ENCODE measurements at places on chromosomes 12 and 14.

- no peak for DNase-seq
Observed at GRCh38 chr14:77557391-77557790, 58.8 kb upstream of the ISM2 start.

- DNase-seq = no peak
Observed at GRCh38 chr12:42612231-42612613, 22.7 kb upstream of the PRICKLE1 start.

GRCh38 chr12:131635491-131636122, 75.3 kb upstream of the SFSWAP start:
- no peak for DNase-seq

GRCh38 chr12:49126852-49127763, 4.1 kb downstream of the TUBA1B start:
- DNase-seq = no peak

- DNase-seq = no peak
Observed at GRCh38 chr14:62081012-62081612, 318.9 kb downstream of the SNAPC1 start.

DNA sequence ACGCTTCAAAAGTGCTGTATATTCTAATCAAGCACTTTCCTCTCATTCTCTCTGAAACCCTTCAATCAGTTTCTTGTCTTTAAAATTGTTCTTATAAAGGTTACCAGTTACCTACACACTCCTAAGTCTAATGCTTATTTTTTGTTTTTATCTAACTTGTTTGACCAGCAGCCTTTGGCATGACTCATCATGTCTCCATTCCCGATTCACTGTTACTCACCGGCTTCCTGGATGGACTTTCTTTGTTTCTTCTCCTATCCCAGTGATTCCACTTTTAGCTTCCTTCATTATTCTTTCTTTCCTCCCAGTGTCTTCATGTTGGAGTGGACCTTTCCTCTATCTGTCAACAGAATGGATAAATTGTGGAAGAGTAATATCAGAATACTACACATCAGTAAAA, 368.6 kb upstream of the CCDC196 start:
- DNase-seq = no peak

DNA sequence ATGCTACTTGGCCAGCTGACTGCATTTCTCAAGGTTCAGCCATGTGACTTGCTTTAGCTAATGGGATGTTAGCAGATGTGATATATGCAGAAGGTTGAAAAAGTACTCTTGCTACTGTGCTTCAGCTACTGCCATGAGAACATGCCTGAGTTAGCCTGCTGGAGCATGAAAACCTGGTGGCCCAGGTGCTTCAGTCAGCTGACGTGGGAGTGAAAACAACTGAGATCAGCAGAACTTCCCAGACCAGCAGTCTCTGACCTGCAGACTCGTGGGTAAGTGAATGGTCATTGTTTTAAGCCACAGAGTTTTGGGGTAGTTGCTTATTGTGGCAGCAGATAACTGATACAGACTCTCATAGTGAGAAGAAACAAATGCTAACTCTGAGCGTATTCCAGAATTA, 118.6 kb upstream of the GRIN2B start:
- DNase-seq = no peak

DNA sequence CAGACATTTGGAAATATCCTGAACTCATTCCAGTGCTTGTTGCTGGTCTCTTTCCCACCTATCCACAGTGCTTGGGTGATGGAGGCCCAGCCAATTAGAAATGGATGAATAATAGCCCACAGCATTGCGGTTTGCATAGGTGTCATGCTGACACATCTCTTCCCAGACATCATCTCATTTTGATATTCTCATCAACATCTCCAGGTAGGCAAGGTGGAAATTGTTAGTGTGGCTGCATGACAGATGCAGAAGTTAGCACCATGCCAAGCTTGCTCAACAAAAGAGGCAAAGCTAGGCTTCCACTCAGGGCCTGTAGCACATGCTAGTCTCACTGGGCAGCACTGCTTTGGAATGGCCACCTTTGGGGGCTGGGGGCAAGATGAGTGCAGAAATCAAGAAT, 1118.9 kb downstream of the VRK1 start:
- DNase-seq = no peak

GRCh38 chr12:48859607-48860006, 6.1 kb downstream of the RND1 start:
- DNase-seq = no peak

DNA sequence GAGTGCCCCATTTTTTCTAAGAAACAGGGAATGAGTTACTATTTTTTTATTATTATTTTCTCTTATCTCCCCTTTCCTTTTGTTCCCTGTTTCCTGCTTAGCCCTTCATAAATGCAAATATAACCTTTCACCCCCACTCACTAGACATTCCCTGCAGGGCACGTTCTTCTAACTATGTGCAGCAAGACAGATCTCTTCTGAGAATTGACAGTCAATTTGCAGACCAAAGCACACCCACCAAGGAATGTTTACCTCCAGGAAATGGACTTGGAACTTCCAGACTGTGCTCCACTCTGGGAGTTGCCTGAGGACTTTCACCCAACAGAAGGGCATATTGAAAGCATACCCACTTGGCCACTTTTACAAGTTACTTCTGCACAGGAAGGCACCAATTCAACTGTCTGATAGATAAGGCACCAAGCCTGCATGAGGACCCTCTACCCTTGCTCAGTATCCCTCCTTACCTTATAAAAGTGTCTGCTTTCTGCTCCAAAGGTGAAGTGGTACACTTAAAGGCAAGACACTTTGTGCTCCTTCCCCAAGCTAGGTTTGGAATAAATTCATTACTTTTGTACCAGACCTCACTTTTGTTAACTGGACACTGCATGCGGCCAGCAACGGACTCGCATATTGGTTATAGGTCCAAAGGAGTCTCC, 6.5 kb downstream of the TAS2R19 start:
- no peak for DNase-seq

- DNase-seq = no peak
Observed at GRCh38 chr14:81382517-81383225, 17.5 kb downstream of the STON2 start.

- no peak for DNase-seq
Observed at GRCh38 chr12:124834822-124835221, 28.8 kb downstream of the SCARB1 start.

DNA sequence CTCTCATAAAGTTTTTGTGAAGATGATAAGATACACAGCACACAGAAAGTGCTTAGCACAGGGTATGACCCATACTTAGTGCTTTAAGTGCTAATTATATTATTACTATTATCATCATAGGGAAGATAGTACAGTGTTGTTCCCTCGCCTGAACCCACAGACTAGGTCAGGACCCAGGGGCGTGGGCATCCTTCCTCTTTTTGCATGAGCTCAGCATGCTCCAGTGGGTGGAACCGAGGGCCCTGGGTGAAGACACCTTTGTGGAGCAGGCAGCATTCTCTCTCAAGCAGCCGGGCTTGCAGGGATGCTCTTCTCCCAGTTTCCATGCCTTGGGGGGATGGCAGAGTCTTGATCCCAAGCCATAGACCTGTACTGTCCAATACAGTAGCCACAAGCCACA, 34.8 kb downstream of the CRACR2A start:
- no peak for DNase-seq

- no peak for DNase-seq
Observed at GRCh38 chr14:61262082-61262481, 19.1 kb downstream of the TMEM30B start.

- DNase-seq = peak; percentile 43
Observed at GRCh38 chr12:47781479-47782371, 8.7 kb downstream of the SLC48A1 start.

DNA sequence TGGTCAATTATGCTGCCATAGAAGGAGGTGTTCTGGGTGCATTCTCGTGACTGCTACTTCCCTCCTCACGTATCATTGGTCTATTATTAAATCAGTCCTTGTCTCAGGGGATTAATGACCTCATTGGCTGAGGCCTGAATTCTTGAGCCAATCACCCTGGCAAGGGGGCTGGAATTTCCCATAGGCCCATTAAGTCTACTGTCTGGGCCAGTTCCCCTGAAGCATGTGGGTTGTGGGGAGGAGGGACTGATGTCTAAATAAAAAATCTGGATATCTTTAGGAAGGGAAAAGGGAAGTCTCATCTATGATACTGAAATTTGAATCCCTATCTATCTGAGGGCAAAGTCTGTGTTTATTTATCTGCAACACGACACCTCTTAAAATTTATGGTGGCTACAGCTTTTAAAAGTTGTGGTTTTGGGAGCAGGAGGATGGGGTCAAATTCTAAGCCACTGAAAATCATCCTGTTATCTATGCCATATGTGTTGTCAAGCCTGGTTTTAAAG, 71.9 kb downstream of the DYRK2 start:
- peak; percentile 97 for DNase-seq

DNA sequence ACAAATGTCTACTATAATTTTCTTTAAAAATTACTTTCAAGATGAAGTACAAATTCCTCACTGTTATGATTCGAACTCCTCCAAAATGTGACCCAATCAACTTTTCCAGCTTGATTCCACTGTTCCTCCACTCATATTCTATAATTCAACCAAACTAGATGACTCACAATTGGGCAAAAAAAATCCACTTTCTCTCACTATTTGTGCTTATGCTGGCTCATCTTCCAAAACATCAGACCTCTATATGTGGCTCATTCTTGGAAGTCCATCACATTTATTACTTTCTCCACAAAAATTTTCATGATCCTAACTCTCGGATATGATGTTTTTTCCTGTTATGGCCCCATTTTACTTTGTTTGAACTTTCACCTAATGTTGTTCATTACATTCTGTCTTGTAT, 26.9 kb upstream of the RXYLT1 start:
- DNase-seq = no peak

- no peak for DNase-seq
Observed at GRCh38 chr14:56224691-56225681, 106.8 kb downstream of the PELI2 start.

DNA sequence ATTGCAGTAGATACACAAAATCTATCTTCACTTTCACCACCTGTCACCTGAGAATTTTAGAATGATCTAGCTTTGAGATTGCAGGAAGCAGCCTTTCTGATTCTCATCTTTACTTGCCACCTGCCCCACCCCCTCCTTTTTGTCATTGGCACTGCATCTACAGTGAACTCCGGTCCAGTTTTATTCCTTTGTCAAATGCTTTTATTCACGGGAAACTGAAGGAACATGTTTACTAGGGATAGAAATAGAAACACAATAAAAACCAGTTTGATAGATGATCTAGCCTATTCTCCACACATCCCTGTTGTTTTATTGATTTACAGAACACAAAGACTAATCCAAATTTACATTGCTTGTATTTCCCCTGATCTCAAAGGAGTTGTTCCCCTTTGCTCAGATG, 471.7 kb upstream of the STXBP6 start:
- no peak for DNase-seq

- DNase-seq = no peak
Observed at GRCh38 chr12:32611986-32612385, 67.1 kb upstream of the DNM1L start.

DNA sequence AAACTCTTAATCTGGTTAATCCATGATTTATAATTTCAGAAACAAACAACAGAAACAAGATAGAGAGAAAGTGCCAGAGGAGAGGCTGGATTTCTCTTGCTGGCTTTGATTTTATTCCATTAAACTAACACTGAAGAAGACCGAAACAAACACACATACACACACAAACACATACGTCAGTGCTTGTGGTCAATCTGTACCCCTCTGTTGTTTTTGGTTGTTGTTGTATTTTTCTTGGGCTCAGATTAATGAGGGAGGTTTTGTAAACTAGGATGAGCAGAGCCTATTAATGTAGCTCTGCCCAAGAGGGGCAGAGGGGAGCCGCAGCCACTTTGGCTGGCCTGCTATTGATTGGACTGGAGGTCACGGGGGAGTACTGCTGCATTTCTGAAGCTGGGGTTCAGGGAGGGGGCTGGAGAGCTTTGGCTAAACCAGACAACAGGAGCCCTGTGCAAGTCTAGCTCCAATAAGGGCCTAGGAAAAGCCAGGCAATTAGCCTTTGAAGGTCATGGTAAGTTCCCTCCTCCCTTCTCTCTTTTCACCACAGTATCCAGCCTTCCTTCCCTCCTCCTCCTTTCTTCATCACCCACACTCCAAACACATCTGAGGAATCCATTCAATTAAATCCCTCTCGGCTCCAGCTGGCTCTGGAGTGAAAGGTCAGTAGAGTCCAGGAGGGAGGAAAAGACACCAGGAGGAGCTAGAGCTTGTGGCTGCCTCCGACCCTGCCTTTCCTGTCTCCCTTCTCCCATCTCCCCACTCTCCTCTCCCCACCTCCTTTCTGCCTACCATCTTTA, 344.1 kb upstream of the LMO3 start:
- no peak for DNase-seq

- no peak for DNase-seq
Observed at GRCh38 chr12:113762155-113762881, 203.8 kb downstream of the RBM19 start.

All from myocyte (in vitro differentiated cells).